Cardiac muscle cell (in vitro differentiated cells and primary cell): ENCODE measurements at places on chromosomes 6 and 20. TPM values are rescaled to one million over a fixed set of nuclear protein-coding genes. Genes with fewer than 3 reads are reported as not detected.

SLC13A3 gene
- polyA plus RNA-seq, result 2.1 and 3.5 TPM in 2 replicates

IP6K3 gene
- 2.9 TPM in 2 replicates for polyA plus RNA-seq

GNL1 gene
- polyA plus RNA-seq, result 33.9 and 44.2 TPM in 2 replicates

ADGB gene
- not detected in 2 replicates for polyA plus RNA-seq

STMND1 gene
- not detected in 2 replicates for polyA plus RNA-seq

TAF11 gene
- 39.9 and 45.3 TPM in 2 replicates for polyA plus RNA-seq

IFNGR1 gene
- polyA plus RNA-seq, result 36.9 and 38.4 TPM in 2 replicates

TRIM31 gene
- not detected in 2 replicates for polyA plus RNA-seq

LRRN4 gene
- polyA plus RNA-seq, result 135 and 173 TPM in 2 replicates

RIPPLY2 gene
- polyA plus RNA-seq, result 0.49 and 1.2 TPM in 2 replicates

ADGRG6 gene
- 2.4 and 3.7 TPM in 2 replicates for polyA plus RNA-seq

TRDN gene
- polyA plus RNA-seq, result 200 and 285 TPM in 2 replicates

NKAIN4 gene
- polyA plus RNA-seq, result 0.44 TPM in 1 of 2 replicates, not detected in the other

TMEM200A gene
- not detected in 2 replicates for polyA plus RNA-seq

BPIFB1 gene
- not detected in 2 replicates for polyA plus RNA-seq

VSTM2L gene
- polyA plus RNA-seq, result 83.4 and 162 TPM in 2 replicates

- no peak for DNase-seq
Observed at GRCh38 chr6:152225241-152225934, 411.8 kb downstream of the SYNE1 start.

DNA sequence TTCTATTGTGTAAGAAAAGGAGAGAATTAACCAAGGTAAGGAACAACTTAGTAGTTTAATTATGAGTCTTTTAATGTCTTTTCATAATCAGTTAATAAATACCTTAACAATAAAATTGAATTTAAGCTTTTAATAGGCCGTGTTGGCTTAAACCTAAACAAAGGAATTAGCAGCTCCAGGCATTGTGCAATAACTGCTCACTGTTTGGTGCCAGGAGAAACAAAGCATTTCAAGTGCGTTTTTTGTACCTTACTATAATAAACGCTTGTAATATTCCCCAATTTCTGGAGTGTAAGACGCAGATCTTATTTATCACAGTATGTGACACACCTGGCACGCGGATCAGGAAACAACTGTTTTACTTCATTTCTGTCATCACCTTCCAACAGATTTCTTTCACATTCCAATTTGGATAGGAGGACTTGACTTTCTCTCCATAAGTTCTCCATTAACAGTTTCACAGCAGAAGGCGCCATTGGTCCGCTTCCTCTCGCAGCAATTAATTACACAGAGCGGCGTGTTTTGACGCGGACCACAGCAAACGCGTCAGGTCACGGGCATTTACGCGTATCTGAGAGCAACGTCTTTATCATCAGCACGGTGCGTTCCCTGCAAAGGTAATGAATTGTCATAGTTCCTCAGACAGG is 335.8 kb upstream of the NT5E start:
- DNase-seq, result peak; percentile 9

DNA sequence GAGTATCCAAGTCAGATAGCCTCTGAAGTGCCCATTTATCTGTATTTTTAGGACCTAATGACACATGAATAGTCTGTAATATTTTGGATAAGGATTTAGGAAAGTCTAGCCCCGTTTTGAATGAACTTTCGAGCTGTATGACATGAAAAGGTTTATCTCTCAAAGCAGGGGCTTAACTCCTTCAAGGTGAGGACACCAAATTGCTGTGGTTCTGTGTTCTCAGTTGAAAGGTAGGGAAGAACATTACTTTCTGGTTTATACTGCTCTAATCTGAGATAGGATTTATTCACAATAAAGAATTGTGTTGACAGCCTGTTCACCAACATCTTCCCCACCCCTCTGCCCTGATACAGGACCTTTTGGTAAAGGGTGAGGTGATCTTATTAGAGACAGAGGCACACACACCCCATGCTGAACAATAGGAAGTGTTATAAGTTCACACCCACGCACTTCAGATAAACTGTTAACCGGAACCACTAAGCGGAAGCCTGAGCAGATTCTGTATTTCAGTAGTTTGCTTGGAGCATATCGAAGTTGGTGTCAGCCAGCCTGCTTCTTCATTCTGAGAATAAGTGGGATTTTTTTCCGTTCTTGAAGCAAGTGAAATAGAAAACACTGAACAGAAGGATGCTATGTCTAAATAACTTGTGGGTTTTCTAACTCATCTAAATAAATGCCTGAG is 223.3 kb downstream of the TMEM242 start:
- DNase-seq, result peak; percentile 69

DNA sequence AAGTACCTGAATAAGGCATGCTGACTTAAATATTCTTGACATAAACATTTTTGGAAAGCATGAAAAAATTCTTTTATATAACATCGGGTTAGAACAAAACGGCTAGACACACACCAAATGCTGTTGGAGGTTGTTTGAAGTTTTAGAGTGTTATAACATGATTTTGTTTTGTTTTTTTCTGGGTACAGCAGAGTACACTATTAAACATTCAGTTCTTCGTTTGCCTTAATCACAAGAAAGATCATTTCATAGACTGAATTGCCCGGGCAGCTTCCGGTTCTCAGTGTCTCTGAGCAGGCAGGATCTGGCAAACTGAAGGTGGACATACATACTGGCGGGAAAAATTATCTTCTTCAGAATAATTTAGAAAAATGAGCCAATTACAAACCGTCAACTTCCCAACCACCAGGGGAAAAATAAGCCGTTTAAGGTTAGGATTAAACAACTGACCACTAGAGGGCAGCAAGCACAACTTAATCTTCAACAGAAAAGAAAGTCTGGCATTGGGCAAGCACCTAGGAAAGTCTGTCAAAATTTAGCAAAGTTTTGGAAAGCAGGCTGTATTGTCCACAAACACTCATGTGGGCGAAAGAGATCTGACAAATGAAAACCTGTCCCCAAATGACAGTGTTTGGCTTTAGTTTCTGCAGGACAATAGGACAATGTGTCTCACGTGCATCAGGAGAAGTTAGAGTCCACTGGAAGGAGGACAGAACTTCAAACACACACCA is 15.0 kb downstream of the ZNF217 start:
- peak; percentile 90 for DNase-seq

GRCh38 chr6:76972474-76972873 is 490.8 kb downstream of the HTR1B start:
- no peak for DNase-seq

- no peak for DNase-seq
Observed at GRCh38 chr20:17100506-17100905, 126.3 kb upstream of the PCSK2 start.

- DNase-seq, result no peak
Observed at GRCh38 chr6:137352859-137353258, 133.7 kb upstream of the IFNGR1 start.

DNA sequence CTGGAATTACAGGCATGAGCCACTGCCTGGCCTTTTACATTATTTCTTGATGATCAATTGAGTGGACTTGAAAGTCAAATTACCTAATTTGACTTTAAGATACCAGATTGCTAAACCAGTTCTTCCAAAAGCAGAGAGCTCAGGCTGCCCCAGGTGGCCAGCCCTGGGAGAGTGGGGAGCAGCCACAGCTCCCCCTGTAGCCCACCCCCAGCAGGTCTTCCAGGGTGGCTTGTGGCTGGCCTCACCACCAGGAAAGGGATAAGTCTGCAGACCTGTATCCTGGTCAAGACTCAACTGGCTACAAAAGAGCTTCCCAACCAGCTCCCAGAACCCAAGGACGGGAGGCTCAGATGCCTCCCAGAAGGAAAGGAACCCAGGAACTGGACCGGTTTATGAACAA is 23.8 kb upstream of the AKAP12 start:
- DNase-seq, result no peak

DNA sequence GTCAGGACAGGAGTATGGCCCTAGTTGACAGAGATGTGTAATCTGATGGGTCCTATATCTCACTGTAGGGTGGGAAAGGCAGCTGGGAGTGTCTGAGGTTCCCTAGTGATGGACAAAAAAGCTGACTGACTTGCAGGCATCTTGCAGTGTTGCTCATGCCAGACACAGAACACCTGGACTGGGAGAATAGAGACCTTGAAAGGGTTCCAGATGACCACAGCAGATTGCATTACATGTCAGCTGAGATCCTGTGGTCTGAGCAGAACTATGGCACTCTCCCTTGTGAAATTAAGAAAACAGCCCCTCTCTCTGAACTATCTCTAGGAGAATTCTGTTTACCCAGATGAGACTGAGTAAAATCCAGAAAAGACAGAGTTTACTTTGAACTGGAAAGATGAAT is 212.6 kb upstream of the MAN1A1 start:
- no peak for DNase-seq

GRCh38 chr6:20789162-20789561 is 254.9 kb downstream of the CDKAL1 start:
- DNase-seq, result no peak

GRCh38 chr6:153088796-153089195 is 42.3 kb downstream of the RGS17 start:
- DNase-seq, result no peak

DNA sequence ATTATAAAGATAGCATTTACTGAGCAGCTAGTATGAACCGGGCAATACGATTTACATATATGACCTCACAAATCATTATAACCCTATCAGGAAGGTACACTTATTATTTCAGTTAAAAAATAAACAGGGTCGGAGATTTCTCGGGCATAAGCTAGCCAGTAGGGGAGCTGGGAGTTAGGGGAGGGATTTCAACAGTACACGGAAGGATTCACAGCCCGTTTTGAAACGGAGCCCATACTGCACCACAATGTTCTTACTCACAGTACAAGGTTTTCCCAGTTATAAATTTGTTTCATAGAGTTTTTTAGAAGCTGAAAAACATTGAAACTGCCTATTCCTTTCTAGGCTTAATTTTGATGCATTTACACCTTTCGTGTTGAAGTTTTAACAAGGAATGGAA is 607.1 kb downstream of the HDGFL1 start:
- no peak for DNase-seq

DNA sequence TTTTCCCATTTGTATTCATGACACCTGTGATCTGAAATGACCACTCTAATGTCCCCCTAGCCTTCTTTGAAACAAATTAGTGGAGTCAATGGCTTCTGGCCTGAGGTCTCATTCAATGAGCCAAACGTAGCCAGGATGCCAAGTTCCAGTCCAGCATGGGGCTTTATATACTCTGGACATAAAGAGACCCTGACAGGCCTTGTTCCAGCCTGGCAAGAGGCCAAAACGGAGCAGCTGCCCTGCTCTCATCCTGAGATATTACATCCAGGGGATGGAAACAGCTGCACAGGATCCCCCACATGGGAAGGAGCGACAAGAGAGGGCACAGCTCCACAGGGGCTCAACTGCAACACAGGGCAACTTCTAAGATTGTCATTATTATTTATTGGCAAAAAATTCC is 437.8 kb downstream of the CDH26 start:
- DNase-seq, result no peak

GRCh38 chr20:57265336-57265996 is 975 bp downstream of the BMP7 start:
- no peak for DNase-seq

- DNase-seq, result no peak
Observed at GRCh38 chr20:58921564-58921963, 59.5 kb upstream of the NELFCD start.

DNA sequence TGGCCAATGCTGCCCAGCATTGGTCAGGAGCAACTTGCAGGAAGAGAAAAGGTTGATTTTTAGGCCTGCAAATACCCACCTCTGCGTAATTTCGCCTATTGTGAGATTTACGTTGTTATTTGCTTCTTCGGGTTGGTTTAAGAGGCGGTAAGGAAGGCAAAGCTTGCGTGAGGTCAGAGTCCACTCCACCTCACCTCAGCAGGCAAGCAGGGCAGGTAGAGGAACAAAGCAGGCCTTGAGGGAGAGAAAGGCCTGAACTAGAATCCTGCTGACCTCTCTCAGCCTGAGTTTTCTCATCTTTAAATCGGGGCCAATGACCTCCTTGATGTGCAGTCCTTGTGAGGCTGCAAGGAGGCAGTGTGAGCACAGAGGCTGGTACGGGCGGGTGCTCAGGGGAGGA is 239.1 kb downstream of the CDC5L start:
- DNase-seq, result no peak

- no peak for DNase-seq
Observed at GRCh38 chr20:59721386-59721785, 117.0 kb downstream of the PHACTR3 start.

- DNase-seq, result no peak
Observed at GRCh38 chr6:11600251-11600650, 62.7 kb downstream of the TMEM170B start.

DNA sequence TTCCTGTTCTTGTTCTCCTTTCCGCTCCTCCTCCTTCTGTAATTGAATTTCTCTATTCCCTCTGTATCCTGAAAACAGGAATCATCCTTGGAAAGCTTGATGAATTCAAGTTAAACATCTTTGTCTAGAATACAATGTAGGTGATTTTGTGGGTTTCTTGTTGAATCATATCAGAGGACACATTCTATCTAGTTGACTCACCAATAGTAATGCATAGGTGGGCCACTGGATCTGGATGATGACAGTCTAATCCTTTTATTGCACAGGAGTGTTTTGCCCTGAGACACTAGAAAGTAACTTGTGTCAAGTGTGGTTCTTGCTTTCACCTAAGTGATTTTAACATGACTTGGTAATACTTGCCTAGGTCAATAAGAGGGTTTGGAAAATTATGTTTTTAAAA is 164.3 kb downstream of the RFPL4B start:
- no peak for DNase-seq

- DNase-seq, result no peak
Observed at GRCh38 chr6:170248861-170249600, 41.8 kb downstream of the DLL1 start.

- DNase-seq, result no peak
Observed at GRCh38 chr20:51387125-51387875, 155.2 kb downstream of the NFATC2 start.

DNA sequence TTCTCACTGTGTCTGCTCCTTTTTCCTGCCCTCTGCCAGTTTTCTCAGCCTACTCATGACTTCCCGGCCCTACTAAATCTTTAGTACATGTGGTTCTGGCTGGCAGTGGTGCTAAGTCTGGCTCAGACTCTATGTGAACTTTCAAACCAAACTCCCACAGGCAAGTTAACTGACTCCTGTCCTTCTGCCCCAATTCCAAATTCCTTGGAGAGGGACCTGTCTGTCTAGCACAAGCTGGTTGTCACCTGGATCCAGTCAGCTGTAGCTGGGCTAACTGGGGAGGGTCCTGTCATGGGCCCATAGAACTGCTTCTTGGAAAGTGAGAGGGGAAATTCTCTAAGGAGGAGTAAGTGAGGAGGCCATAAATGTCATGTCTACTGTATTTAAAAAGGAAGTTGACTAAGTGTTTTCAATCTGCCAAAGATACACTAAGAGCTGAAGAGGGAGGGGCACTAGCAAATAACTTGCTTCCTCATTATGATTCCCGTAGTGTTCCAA is 240.1 kb downstream of the KCNQ5 start:
- peak; percentile 50 for DNase-seq

- DNase-seq, result peak; percentile 35
Observed at GRCh38 chr20:47296950-47297349, 59.5 kb downstream of the ZMYND8 start.

- DNase-seq, result no peak
Observed at GRCh38 chr20:34350095-34350494, 13.0 kb upstream of the ITCH start.

- no peak for DNase-seq
Observed at GRCh38 chr6:166500246-166500645, 86.2 kb downstream of the RAMACL start.
